ENCODE measurements at places on chromosomes 2 and 18.

GRCh38 chr18:49560624-49561288 lies 1.1 kb upstream of the LIPG start:
- DNase-seq = no peak

GRCh38 chr2:174120346-174120745 lies 128.0 kb downstream of the OLA1 start:
- no peak for DNase-seq

DNA sequence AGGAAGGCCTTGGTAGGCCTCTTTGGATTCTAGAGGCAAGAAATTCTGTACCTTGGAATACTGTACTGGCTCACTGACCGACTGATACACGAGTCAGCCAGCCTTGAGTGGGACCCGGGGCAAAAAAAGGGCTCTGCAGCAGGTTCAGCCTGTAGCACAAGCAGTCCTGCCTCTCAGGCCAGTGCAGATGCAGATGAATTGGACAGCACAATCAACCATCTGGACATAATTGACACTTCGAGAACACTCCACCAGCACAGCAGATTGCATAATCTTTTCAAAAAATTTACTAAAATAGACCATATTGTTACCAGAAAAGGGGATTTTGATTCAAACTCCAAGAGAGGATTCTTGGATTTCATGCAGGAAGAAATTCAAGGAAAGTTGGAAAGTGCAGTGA lies 241.6 kb downstream of the RPIA start:
- no peak for DNase-seq

- DNase-seq = no peak
Measured at GRCh38 chr2:2717406-2717805, 386.3 kb upstream of the MYT1L start.

DNA sequence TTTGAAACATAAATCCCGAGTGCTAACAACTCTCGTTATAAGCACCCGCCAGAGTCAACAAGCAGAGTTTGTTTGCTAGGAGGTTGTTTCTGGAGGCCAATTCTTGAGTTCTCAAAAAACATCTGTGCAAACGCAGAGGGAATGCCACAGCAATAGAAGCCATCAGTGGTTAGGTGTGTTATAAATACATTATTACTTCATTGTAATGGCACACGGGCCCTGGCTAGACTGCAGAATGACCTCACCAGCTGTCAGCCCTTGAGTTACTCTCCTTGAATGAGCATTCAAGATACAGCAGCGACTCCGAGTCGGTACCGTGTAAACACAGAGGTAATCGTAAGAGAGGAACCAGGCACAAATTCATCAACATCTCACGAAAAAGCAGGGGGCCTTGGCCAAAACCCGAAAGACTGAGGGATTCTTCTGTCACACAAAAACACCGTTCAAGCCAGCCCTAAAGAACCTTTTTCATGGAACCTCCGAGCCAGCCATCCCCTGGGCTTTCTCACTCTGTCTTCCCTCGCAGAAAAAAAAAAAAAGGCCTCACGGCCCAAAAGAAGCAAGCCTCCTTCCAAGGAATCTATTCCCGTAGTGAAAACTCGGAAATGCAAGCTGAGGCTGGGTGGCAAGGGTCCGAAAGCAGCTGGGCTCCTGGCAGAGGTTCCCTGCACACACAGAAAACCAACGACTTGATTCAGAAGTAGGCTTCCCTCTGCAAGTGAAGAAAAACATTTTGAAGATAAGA lies 133.7 kb upstream of the MEIS1 start:
- no peak for DNase-seq

DNA sequence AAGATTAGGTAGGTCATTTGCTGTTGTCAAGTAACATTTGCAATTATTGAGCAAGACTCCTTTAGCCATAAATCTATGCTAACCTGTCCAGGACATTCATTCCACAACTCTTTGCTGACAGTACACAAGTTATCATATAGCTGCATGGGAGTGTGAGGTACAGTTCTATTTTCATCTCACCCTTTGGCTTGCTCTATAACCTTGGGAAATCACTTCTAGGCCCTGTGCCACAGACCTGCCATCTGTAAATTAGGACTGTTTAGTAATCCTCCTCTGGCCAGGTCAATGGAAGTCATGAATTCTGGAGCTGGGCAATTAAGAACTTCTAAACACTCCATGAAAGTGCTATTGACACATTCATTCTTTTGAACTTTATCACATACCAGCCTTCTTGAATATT lies 34.6 kb upstream of the PAIP2B start:
- DNase-seq = no peak

DNA sequence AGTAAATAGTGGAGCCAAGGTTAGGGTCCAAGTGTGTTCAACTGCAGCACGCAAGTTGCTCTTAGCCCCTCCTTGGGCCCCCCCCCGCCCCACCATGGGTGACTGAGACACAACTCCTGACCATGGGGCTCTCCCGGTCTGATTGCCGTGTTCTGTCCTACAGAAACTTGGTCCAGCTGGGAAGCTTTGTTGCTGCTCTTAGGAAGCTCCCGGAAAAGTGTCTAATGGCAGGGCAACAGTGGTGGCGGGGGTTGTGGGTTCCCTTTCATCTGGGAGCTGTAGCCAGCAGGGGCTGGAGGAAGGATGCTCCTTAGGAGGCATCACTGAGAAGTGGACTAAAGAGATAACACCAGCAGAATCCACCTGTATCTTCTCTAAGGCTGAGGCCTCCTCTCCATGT lies 111.1 kb downstream of the CYP26B1 start:
- DNase-seq = no peak

GRCh38 chr2:235098269-235098668 lies 146.5 kb downstream of the SH3BP4 start:
- DNase-seq = no peak

Measured in AG04449 (cell line).